ENCODE measurements at places on chromosomes 12 and 14.

GRCh38 chr14:35301735-35302528, 9.8 kb downstream of the PSMA6 start:
- DNase-seq: no peak

- no peak for DNase-seq
Observed at GRCh38 chr12:56189918-56190694, 823 bp upstream of the SMARCC2 start.

- DNase-seq: no peak
Observed at GRCh38 chr12:88834226-88834625, 254.0 kb upstream of the KITLG start.

DNA sequence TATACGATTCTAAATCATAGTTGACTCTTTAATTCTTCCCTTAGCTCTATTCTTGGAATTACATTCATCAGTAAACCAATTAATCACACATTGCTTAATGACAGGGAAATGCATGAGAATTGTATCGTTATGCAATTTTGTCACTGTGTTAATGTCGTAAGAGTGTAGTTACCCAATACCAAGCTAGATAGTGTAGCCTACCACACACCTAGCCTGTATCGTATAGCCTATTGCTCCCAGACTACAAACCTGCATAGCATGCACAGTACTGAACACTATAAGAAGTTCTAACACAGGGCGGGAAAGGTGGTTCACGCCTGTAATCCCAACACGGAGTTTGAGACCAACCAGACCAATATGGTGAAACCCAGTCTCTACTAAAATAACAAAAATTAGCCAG, 24.7 kb downstream of the HNRNPC start:
- no peak for DNase-seq

GRCh38 chr14:52730709-52731111, 744 bp downstream of the STYX start:
- DNase-seq: no peak

DNA sequence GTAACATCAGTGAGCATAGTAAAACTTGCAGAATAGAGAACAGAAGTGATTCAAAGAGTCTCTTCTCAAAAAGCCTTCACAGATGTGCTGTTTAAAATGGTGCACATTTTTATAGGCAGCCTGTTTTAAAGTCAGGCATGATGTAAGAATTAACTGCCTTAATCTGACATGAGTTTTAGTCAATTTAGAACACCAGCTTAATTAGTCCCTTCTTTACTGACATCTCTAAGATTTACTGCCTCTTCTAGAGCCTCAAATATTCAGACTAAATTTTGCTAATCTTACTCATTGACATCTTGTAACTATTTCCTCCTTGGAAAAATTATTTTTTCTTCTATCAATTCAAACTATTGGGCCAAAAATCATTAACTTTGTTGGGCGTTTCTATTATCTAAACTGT, 782.5 kb downstream of the C12orf50 start:
- DNase-seq: no peak

DNA sequence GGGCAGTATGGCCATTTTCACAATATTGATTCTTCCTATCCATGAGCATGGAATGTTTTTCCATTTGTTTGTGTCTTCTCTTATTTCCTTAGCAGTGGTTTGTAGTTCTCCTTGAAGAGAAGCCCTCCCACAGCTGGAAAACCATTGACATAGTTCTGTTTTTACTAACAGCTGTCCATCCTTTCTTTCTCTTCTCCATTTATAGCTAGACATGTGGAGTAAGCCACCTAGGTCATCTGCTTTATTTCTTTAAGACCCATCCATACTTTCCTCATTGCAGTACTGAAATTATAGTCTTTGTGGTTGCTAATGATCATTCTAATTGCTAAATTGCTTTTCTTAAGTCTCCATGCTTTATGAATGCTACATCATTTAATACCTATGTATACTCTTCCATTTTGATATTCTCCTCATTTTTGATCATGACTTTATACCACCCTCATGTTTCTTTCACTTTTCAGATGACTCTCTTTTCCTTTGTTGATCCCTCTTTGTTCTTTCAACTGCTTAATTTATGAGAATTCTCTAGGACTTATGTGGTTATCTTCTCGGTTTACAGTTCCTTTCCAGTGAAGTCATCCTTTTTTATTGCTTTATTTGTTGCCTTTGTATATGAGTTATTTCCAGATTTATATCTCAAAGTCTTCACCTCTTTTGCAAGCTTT, 114.2 kb downstream of the PCNX1 start:
- peak; percentile 9 for DNase-seq

DNA sequence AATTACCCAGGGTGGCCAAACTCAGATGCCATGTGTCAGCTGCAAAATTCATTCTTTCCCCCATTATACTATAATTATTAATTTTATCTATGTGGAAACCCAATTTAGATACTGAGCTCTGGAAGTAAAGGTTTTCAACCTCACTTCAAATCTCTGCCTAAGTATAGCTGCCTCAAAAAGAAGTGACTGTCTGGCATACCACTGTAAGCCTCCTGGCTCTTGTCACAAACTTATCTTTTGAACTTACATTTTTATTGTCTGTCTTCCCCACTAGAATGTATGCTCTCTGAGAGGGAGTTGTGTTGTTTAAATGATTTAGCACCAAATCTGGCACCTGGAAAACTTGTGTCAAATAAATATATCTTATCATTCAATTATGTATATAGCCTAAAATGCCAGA, 16.1 kb upstream of the PRICKLE1 start:
- DNase-seq: no peak
